Left renal pelvis (tissue), 4 donors: ENCODE measurements at places on chromosomes 13 and 19. TPM values are rescaled to one million over a fixed set of nuclear protein-coding genes. Genes with fewer than 3 reads are reported as not detected.

GRCh38 chr13:43574605-43575004, 212.2 kb downstream of the ENOX1 start:
- no peak for DNase-seq

CILP2 gene
- polyA plus RNA-seq = 0.13 TPM

DNA sequence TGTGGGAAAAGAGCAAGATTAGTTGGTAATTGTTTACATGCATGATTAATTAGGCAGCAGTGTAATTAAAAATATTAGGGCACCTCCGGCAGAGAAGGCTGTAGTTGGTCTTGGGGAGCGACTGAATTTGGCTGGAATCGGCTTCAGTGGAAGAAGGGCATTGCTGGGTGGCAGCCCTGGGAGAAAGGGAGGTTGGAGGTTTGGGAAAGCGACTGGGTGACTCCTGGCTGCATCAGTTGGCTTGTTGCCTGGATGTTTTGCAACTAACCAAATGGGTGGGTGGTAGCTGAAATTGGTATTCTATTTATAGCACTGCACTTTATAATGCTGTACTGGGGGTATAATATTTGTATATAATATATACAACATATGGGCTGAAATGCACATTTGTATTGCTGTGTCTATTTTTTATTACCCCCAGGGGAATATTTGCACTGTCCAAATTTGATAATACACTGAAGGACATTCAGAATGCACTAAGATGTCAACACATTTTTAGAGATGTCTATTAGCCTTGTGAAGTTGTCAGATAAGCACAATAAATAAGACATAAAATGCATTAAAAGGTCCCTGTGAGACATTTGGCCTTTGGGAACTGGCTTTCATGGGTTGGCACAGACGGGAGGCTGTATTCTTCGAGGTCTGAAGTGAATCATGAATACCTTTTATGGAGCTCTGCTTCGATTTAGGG, 1.7 kb downstream of the B3GLCT start:
- DNase-seq = no peak

COL4A1 gene
- polyA plus RNA-seq = 482 TPM

- DNase-seq = no peak
These were observed 9.3 kb downstream of the MAP3K10 start for GRCh38 chr19:40200341-40201099.

EDNRB gene
- polyA plus RNA-seq = 99.0 TPM
